ENCODE measurements at places on chromosomes 12 and 14.

GRCh38 chr12:25883026-25883916, 75.2 kb upstream of the RASSF8 start:
- no peak for DNase-seq

DNA sequence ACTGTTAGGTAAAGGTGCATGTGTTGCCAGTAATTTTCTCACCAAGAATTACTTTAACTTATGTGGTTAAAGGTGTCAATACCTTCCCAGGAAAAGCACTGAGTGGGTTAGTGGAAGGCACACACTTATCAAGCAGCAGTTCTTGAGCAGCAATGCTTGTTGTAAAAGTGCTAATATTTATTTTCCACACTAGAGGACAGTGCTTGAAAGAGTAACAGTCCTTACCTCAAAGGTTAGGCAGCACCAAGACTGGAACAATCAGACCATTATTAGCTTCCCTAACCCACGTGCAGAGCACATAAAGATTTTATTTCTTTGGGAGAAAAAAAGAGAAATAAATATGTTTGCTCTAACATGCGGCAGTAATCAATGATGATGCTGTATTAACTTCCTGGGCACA, 48.8 kb upstream of the KRR1 start:
- no peak for DNase-seq

- no peak for DNase-seq
These were observed 25.1 kb upstream of the EIF5 start for GRCh38 chr14:103308717-103309616.

DNA sequence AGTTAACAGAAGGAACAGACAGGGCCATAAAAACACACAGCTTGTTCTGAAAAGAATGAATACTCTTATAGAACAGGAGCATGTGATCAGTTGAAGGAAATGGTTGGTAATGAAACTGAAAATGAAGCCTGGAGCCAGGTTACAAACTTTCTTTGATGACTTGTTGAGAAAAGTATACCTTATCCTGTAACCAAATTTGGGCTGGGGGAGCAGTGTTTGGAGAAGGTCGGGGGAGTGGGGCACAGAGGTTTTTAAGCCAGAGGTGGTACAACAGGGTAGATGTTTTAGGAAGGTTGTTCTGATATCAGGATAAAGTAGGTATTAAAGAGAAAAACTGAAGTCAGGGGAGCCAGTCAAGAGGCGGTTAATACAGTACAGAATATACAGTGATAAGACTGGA, 8.2 kb downstream of the GOLT1B start:
- DNase-seq, result no peak

DNA sequence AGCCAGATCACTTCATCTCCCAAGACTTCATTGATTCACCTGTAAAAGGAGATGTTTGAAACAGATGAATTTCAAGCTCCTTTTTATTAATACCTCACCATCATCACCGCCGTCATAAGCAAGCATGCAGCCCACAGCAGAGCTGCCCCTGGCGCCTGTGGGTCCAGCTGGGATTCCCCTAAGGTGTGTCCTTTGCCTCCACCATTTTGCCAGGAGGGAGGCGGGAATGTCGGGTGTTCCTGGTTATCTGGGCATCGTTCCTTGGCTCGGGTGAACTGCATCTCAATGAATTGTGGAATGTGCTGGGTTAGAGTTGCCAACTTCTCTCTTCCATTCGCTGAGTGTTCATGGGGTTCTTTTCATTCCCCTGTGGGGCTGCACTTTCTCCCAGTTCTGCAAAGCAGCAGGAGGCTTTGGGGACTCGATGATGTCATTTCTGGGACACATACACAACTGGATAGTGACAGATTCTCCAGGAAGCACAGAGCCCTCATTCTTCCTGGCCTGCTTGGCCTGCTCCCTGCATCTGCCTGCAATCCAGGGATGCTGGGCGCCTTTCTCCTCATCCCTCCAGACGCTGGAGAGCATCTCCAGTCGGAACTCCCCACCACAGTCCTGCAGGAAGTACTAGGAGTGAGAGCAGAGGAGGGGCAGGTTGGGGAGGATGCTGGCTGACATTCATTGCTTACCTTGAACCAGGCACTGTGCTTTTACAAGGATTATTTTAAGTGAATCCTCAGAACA, 10.1 kb downstream of the CCND2 start:
- no peak for DNase-seq

DNA sequence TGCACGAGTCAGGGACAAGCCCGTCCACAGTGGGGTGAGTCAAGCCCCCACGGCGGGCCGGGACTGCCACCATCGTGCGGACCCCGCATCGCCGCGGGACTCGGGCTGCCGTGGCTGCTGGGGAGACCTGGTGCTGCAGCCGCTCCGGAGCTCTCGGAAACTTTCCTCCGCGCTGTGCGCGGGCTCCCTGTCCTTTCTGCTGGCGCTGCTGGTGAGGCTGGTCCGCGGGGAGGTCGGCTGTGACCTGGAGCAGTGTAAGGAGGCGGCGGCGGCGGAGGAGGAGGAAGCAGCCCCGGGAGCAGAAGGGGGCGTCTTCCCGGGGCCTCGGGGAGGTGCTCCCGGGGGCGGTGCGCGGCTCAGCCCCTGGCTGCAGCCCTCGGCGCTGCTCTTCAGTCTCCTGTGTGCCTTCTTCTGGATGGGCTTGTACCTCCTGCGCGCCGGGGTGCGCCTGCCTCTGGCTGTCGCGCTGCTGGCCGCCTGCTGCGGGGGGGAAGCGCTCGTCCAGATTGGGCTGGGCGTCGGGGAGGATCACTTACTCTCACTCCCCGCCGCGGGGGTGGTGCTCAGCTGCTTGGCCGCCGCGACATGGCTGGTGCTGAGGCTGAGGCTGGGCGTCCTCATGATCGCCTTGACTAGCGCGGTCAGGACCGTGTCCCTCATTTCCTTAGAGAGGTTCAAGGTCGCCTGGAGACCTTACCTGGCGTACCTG, 1.1 kb downstream of the PDE3A start:
- no peak for DNase-seq

- no peak for DNase-seq
These were observed 113.8 kb upstream of the C14orf180 start for GRCh38 chr14:104465482-104466390.

DNA sequence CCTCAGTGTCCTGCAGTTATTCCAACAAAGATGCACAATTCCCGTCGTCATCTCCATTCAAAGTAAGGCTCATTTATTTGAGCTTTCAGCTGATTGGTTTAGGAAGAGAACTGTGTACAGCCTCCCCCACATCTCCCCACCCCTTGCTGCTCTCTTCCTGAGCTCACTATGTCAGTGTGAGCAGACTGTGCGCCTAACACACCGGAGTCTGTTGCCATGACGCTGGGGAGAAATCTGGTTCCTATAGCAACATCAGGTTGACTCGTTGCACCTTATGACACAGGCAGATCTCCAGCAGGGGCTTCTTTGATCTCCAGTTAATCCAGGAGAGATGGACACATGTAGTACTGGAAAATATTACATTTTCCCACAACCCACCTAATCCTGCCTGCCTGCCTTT, 319.4 kb downstream of the CACNA1C start:
- DNase-seq, result no peak

DNA sequence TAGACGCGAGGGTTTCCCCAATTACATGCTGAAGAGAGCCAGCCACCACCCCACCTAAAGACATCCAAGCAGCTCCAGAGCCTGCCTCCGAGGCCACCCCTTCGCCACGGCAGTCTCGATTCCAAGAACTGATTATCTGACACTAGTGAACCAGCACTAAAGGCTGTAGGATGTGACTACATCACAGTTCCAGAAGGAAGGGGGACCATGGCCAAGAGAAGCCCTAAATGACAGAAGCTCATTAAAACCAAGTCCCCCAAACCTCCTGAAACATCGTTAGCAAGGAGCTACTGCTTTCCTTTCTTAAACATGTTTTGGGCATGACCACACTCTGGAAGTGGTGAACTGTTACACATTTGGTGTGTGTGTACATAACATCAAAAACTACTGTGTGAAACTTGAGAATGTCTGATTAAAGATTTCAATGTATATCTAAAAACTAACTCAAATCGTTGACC, 88.2 kb downstream of the DUSP16 start:
- no peak for DNase-seq

- DNase-seq, result no peak
These were observed 9.5 kb upstream of the KRT7 start for GRCh38 chr12:52223406-52224039.

GRCh38 chr12:72075891-72076557, 137.4 kb downstream of the TPH2 start:
- DNase-seq, result no peak

GRCh38 chr14:75702616-75703261, 41.7 kb downstream of the TTLL5 start:
- DNase-seq, result no peak
